ENCODE measurements at places on chromosomes 3 and 15. TPM values are rescaled to one million over a fixed set of nuclear protein-coding genes. Genes with fewer than 3 reads are reported as not detected.

PFKFB4 gene
- total RNA-seq = 8.0 TPM

C3orf33 gene
- total RNA-seq = 6.9 TPM

GOLGA6A gene
- total RNA-seq = not detected

PLA2G4E gene
- not detected for total RNA-seq

GCSAM gene
- 0.23 TPM for total RNA-seq

CILP gene
- total RNA-seq = 1.2 TPM

THSD4 gene
- total RNA-seq = 22.5 TPM

ATP6V1A gene
- total RNA-seq = 30.0 TPM

UBAP1L gene
- total RNA-seq = 4.4 TPM

TEX9 gene
- 11.7 TPM for total RNA-seq

Measured in ovary (tissue), 10 donors.